ENCODE measurements at places on chromosomes 7 and 10.

GRCh38 chr10:113922787-113923570, 68.5 kb downstream of the NHLRC2 start:
- no peak for DNase-seq

DNA sequence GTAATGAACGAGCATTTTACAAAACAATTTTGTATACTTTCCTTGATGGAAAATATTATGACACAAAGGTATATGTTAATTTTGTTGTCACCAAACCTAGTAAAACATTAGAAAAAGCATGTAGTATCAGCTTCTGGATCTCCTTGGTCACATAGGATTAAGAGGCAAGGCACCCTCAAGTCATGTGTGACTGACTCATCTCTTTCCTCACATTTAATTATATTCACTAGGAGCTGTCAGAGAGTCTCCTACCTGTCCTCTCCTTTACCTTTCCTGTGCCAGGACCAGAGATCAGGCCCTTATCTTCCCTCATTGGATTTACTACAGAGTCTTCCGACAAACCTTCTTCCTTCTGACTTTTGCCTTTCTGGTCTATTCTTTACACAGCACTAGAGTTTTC, 111.3 kb upstream of the RPA3 start:
- DNase-seq, result no peak

DNA sequence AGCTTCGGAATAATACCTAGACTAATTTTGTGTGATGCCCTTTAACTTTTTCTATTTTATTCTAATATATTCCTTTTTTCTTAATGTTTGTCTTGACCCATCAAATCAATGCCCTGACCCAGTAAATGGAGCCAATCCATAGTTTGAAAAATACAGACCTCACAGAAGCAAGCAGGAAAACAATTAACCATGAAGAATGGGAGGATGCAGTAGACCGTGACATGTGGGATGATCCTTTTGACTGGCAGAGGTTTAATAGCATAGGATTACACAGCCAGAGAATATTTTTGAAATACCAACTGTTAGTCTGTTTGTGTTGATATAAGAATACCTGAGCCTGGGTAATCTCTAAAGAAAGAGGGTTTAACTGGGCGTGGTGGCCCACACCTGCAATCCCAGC, 142.6 kb upstream of the NEBL start:
- DNase-seq, result no peak

GRCh38 chr7:5652829-5653228, 128.6 kb downstream of the RNF216 start:
- DNase-seq, result no peak

- DNase-seq, result no peak
These were observed 90.8 kb downstream of the DPY19L1 start for GRCh38 chr7:34946486-34946885.

DNA sequence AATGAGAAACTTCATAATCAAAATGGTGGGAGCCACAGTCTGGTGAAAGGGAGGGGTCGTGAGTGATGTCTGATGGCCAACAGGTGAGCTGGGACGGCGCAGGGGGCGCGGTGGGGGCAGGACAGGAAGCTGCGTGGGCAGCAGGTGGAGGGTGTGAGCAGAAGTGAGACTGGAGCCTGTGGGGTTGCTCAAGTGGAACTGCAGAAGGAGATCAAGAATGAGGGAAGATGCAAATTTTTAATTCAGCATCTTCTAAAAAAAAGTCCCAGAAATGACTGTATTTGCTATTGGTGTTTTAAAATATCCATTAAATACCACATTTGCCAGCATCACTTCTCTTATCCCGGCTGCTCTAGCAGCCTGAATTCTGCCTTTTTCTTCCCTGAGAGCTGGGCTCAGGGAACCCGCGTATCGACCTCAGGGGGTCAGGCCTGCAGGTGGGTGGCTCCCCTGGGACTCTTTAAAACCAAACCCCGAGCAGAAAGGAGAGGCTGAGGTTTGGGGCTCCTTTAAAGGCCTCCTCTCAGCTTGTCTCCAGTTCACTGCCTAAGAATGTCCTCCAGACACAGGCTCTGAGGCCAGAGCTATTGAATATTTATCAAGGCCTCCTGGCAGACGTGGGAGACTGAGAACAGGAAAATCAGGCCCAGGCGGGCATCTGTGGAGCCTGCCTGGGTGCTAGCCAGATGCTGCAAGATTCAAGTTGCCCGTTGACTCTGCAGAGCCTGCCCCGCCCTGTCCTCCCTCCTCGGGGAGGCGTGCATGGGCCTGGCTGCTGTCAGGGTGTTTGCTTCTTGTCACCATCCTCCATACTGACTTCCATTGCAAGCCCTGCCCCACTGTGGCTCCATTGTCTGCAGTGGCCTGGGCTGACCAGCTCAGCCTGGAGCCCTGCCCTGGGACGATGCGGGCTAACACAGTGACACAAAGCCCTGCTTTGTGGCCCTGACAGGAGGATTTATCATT, 53.9 kb downstream of the SYPL1 start:
- DNase-seq, result no peak

DNA sequence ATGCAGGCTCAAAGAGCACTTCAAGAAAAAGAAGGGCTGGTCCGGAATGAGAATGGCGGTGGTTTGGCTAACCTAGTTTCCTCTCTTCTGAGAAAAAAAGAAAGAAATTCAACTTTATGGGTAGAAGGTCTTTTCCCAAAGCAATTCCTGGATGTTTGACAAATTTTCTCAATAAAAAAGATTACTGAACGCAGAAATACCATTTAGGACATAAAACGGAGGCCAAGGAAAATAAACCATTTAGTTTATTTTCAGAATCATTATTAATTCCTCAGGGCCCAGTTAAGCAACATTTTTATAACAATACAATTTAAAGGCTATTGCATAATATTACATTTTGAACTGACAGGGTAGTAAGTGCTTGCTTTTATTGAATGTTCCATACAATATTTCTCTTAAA, 284.6 kb upstream of the ANKRD30A start:
- no peak for DNase-seq

DNA sequence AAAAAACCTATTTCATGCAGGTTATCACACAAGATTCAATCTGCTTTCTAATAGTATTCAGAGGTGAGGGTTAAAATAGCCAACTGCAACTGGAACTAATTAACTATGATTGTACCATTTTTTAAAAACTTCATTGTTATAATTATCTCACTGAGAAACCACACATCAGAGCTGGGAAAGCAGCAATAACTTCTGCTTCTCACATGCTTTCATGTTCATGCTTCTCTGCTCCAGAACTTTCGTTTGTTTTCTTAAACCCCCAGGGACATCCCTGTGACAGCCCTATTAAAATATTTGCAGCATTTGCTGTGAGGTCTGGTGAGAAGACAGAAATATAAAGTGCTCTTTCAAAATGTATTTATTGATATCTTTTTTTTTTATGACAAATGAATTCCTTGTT, 389.0 kb upstream of the SORCS1 start:
- DNase-seq, result no peak

- peak; percentile 63 for DNase-seq
These were observed 69.5 kb upstream of the ZNF438 start for GRCh38 chr10:31101123-31101522.

GRCh38 chr7:76354516-76354915, 4.3 kb downstream of the YWHAG start:
- no peak for DNase-seq

GRCh38 chr7:69349291-69349690, 249.0 kb upstream of the AUTS2 start:
- DNase-seq, result no peak

DNA sequence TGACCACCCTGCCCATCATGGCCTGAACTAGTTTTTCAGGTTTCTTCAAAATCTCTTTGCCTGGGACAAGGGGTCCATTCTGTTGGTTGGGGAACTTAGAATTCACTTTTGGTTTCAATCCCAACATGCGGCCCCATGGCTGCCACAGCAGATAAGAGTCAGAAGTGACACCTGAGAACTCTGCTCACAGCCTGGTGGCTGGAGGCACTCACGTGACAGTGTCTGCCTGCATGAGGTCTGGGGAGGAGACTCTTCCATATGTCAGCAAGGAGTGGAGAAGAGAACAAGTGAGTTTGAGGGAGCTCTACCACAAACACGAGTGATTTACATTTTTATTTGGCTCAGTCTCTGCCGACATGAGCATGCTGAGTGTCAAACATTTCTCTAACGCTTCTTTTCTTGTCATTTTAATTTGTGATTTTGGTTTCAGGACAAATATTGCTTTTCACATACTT, 370.4 kb downstream of the TNS3 start:
- DNase-seq, result no peak

GRCh38 chr7:28408105-28408959, 4.0 kb upstream of the CREB5 start:
- no peak for DNase-seq

DNA sequence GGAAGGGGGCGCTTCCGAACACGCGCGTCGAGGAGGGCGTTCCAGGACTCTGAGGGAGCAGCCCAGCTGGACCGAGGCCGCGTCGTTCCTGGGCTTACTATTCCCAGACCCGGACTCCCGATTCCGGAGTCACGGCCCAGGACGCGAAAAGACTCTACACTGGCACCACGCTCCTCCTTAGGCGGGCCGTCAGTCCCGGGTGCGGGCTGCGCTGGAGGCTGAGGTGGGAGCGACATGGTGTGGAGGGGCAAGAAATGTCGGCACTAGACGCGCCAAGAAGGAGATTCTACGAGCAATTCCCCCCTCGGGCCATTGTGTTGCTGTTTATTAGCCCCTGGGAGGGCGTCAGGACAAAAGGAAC, 584 bp upstream of the RUNDC3B start:
- DNase-seq, result no peak

DNA sequence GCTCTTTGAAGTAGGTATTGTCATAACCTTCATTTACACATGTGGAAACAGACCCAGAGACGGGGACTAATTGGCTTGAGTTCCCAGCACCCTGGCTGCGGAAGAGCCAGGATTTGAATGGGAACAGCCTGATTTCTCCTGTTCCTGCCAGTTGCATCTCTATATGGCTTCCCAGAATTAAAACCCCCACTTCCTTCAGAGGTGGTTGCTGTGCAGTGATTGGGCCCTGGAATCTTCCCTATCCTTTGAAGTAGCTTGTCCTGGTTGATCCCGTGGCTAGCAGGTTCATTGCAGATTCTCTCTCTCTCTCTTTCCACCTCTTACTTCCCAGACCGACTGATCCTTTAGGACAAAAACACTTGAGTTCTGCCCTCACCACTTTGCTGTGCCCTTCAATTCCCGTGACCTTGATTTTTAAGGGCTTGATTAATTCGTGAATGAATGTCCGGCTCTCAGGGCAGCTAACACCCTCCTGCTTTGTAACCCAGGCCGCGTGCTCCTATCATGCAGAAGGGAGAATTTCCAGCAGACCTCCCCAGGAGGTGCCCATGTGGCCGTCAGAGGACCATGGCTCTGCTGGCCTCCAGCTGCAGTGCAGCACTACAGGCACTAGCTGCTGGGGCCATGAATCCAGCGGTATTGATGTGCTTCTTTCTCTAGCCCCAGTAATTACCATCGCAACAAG, 120.6 kb upstream of the AGK start:
- DNase-seq, result no peak

DNA sequence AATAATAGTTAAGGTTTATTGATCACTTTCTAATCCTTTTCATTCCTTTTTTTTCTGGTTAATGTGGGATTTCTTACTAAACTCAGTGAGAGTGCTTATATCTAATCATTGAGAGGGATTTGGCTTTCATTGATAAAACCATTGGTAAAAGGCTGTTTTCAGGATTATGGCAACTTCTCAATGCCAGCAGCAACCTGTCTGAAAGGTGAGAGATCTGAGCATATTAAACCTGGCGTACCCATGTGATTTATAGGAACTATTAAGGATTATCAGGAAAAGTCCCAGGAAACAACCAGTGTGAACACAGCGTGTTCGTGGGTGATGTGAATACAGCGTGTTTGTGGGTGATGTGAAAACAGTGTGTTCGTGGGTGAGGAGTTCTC, 65.9 kb downstream of the PDIA4 start:
- no peak for DNase-seq

DNA sequence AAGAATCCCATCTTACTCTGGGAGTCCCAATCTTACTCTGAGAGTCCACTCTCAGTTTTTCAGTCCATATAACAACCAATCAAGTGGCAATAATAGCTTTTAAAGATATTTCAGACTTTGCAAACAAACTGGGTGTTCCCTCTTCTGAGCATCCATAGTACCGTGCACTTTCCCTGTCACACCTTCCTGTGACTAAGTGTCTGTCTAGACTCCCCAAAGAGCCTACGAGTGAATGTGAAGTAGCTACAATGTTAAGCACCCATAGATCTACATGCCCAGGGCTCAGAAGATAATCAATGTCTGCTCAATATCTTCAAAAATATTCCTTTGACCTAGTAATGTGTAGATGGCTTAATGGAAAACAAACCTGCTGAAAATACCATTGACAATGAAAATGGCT, 95.6 kb upstream of the ASAH2 start:
- DNase-seq, result no peak

- no peak for DNase-seq
These were observed 171.3 kb upstream of the PRKCQ start for GRCh38 chr10:6751363-6751762.

GRCh38 chr7:157437519-157438061, 100.8 kb downstream of the DNAJB6 start:
- no peak for DNase-seq

- no peak for DNase-seq
These were observed 65.8 kb downstream of the MGMT start for GRCh38 chr10:129532838-129533237.

DNA sequence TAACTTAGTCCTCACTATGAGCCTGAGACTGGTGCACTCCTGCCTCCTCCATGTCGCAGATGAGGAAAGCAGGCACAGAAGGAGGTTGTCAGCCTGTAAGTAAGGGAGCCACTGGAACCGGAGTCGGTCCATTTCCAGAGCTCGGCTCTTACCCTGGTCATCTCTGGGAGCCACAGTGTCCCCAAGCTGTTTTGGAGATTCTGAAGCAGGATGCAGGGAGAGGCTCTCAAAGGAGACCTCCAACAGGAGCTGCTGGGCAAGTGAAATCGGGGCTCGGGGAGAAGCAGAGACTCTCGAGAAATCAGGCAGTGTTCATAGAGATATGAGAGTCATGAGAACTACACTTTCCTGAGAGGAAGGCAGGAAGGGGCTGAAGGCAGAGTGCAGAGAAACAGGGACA, 39.0 kb downstream of the VSTM4 start:
- no peak for DNase-seq

- DNase-seq, result no peak
These were observed 28.2 kb downstream of the PTPRE start for GRCh38 chr10:127935071-127935561.

DNA sequence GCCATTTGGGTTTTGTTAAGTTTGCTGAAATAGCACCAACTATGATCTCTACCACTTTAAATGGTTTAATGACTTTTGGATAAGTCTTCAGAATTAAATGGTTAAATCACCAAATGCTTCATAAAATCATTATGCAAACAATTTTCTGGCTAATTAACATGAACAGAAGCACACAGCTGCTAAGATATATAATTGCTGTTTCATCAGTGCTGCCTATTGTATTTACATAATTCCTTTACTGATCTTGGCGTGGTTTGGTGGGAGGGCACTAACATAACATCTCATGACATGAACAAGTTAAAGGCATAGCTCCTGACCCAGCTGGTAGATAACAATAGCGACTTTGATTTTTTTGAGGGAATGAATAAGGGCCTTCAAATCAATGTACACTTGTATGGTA, 94.1 kb downstream of the FZD1 start:
- DNase-seq, result no peak

- no peak for DNase-seq
These were observed 26.8 kb downstream of the NT5C3A start for GRCh38 chr7:33035776-33036175.
